ENCODE measurements at places on chromosomes 3 and 15.

DNA sequence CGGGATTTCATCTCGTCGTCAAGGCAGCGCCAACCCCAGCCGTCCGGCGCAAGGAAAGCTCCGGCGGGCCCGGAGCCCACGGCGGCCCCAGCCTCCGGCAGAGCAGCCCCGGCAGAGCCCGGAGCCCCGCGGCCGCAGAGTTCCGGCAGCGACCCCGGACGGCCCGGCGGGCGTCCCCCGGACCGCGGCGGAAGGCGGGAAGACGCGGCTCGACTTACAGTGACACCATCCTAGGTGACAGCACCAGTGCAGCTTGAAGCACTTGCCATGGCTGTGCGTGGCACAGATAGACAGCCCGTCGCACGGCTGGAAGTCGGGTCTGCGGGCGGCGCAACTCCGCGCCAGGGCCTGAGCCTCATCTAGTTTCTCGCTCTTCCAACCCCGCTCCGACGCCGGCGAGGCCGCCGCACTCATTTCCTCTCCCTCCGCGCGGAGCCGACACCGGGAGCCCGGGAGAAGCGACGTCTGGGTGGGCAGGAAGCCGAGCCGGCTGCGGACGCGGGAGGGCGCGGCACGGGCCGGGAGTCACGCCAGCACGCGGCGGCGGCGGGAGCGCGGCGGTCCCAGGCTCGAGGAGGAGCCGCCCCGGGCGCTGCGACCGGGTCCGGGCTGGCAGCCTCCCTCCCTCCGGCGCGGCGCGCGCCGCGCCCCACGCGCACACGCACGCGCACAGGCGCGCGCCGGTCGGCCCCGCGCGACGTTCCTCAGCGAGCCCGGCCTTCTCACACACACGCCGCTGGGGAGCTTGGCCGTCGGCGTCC, at the start of gene C3orf70:
TSS of gene C3orf70 (minus strand) at position 651 of the 761 bp plus-strand sequence. CDS start at position 414, 237 bp downstream.
- DNase-seq, result no peak

- DNase-seq, result no peak
Observed at GRCh38 chr3:188320757-188321156, 166.8 kb downstream of the LPP start.

DNA sequence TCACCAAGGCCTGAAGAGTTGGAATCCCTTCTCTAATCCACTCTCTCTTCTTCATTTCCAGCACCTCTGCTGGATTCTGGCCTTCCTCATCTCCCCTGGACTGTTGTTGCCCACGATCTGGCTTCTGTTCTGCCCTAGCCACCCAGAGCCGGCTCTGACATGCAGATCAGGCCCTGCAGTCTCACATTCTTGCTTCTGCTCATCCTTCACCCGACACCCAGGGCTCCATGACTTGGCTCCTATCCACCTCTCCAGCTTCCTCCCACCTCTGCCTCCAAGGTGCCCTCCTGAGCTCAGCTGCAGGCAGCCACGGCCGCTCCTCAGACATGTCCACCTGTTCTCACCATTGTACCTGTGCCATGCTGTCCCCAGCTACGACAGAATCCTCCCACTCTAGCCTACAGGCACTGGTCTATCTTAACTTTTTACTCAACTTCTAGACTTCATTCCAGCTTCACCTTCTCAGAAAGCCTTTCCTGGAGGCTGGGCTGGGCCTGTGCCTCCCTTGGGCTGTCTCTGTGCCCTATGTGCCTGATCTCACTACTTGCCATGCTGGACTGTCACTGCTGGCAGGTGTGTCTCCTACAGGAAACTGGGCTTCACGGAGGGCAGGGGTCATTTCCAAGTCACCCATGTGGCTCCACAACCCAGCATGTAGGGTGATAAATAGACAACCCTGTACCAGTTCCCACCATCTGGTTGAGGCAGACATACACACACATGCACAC, 16.0 kb upstream of the TBC1D21 start:
- no peak for DNase-seq

- DNase-seq, result no peak
Observed at GRCh38 chr3:20043396-20043795, 3.1 kb downstream of the KAT2B start.

DNA sequence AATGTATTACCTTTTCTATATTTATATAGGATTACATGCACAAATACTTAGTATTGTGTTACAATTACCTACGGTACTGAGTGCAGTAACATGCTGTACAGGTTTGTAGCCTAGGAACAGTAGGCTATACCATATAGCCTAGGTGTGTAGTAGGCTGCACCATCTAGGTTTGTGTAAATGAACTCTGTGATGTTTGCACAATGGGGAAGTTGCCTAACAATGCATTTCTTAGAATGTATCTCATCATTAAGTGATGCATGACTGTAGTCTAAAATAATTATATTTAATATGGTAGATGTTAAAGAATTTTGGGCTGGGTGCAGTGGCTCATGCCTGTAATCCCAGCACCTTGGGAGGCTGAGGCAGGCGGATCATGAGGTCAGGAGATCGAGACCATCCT, 281.0 kb downstream of the KLF13 start:
- no peak for DNase-seq

- no peak for DNase-seq
Observed at GRCh38 chr15:40918799-40919392, 10.2 kb upstream of the DLL4 start.

Measured in NCI-H2081 treated with DMSO at 0.1 percent for 48 hours (cell line).